SIG-M5 (cell line): ENCODE measurements at places on chromosomes 12 and 14.

DNA sequence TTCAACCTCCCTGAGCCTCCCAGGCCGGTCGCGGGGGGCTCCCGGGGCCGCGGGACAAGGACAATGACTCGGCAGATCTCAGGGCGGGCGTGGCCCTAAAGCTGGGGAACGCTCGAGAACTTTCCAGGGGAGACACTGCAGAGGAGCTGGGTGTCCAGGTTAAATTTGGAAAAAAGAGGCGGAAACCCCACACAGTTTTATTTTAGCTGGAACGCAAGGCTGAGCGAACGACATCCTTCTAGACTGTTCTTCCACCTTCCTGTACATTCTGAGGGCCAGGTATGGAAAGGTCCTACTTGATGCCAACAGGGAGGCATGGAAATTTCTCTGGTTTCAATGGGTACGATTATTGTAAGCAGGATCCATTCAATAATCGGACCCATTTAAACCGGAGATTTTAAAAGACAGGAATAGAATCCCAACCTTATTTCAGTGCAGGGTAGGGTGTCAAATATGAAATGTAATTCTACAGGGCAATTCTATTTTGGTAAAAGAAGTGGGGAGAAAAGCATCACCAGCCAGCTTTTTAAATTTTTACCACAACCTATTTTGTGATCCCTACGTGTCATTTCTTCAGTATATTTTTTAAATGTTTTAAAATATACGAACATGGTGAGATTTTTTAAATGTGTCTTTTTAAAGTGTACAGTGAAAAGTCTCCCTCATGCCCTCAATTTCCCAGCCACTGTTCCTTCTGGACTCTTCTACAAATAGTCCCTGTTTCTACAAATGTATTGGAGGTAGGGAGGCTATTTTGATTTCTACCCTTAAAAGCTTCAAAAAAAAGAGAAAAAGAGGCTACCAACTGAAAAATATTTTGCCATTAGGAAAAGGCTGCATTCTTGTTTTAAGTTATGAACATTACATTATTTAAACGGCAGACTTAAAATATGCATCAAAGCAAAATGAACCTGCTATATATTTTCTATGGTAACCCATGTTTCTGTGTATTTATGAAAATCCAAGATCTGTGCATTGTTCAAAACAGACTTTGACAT, 1.1 kb upstream of the UBC start:
- DNase-seq: no peak

- DNase-seq: no peak
These were observed 19.9 kb upstream of the MDM1 start for GRCh38 chr12:68352067-68352466.

- no peak for DNase-seq
These were observed 86.9 kb downstream of the SPTSSA start for GRCh38 chr14:34374998-34375740.

- no peak for DNase-seq
These were observed 55.3 kb upstream of the AMN1 start for GRCh38 chr12:31783996-31784645.

- DNase-seq: no peak
These were observed 334.5 kb downstream of the CACNA1C start for GRCh38 chr12:2387103-2387834.

GRCh38 chr14:32545095-32545494, 216.0 kb downstream of the AKAP6 start:
- no peak for DNase-seq

DNA sequence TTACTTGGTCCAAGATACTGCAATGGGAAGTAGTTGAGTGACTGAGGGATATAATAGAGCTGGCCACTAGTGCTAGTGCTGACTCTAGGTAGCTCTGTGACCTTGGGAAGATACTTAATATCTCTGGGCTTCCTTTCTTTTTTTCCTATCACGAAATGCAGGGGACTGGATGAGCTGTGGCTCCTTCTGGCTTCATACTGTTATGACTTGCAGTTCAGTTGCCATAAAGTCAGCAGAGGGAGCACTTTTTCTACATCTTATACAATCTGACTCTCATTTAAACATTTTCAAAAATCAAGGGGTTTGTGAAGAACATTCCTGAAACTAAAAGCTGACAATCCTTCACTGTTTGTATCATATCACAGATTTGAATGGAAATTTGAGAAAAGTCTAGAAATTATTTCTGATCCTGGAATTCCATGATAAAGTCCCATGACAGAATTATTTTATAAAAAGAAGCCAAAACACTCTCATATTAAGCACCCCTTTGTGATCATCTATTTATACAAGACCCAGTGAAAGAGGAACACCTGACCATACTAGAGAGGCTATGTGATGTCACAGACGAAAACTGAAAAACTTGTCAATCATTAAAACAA, 5.3 kb downstream of the BHLHE41 start:
- no peak for DNase-seq

DNA sequence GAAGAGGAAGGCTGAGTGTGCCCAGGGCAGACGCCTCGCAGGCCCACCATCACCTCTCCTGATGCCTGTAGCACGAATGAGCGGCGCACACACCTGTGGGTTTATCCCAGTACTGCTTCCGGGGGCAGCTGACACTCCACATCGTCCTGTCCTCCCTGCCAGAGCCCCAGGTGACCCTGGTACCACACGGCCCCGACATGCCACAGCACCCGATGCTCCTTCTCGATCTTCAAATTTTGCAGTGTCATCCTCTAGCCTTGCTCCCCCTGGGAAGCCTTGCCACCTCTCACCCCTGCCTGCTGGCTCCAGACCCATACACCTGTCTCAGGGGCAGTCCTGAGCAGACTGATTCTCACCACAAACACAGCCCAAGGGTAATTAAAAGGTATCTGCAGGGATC, 40.6 kb downstream of the ANO2 start:
- no peak for DNase-seq

GRCh38 chr14:85280074-85280473, 249.9 kb upstream of the FLRT2 start:
- DNase-seq: no peak

- no peak for DNase-seq
These were observed 17.2 kb upstream of the PSMC1 start for GRCh38 chr14:90239139-90239538.

GRCh38 chr14:23306412-23307145, at the start of gene BCL2L2:
BCL2L2 (plus strand) TSS chr14:23306833; CDS start chr14:23307768, 935 bp downstream.
- DNase-seq: no peak

GRCh38 chr12:95608252-95609033, 57.2 kb upstream of the USP44 start:
- no peak for DNase-seq

- DNase-seq: no peak
These were observed 102.6 kb upstream of the LMNTD1 start for GRCh38 chr12:25655702-25656101.

DNA sequence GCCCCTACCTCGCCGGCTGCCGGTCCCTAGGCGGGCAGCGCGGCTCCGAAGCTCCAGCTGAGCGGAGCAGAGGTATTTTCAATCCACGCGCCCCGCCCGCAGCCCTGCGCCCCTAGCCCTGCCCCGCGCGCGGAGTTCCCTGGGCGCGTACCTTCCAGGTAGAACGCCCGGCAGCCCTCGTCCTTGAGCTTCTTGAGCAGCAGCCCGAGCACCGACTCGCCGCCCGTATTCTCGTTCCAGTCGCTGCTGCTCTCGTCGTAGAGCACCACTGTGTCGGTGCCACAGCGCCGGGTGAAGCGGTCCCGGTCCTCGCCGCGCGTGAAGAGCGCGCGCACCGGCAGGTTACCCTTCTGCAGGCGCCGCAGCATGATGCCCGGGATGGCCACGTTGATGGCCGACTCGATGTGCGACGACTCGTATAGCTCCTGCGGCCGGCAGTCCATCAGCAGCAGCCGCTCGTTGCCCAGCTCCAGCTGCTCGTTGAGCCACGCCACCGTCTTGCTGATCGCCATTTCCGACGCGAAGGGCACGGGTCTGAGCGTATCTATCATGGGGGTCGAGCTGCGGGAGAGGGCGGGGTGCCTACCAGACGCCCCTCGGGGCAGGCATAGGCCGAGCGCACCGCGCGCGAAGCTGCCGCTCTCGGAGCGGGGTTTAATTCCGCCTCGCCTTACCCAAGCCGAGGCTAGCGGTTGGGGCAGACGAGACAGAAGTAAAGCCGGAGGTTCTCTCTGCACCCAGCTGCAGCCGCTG, 636 bp downstream of the DUSP6 start:
- DNase-seq: no peak

GRCh38 chr12:34402899-34403705, 380.8 kb downstream of the ALG10 start:
- no peak for DNase-seq

DNA sequence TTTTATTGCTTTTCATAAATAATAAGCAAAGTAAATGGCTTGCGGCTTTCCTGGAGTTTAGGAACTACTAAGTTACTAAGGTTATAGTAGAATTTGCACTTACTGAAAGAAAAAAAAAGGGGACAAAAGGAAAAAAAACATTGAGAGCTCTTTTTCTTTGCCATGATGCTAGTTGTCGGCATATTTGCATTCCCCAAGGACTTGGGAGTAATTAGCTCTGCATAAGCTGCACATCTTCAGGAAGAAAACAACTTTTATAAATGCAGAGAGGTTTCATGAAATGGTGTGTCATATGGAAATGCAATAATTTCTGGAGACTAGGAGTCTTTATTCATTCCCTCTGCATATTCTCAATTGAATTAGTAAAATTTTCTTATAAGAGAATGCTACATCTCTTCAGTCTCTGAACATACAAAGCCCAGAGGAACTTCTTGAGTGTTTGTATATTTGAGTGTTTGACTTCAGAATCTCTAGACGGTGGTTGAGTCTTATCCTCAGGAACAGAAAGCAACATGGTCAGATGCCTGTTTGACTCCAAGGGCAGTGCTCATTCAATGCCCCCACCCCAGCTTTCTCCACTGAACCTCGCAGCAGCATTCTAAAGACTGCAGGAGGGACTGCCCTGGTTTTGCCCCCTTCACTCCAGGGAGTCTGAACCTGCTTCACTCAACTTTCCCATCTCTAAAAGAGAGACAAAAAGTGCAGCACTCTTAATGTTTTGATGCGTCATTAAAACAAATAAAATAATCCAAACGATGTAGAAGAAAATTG, 158.9 kb upstream of the EEA1 start:
- no peak for DNase-seq

DNA sequence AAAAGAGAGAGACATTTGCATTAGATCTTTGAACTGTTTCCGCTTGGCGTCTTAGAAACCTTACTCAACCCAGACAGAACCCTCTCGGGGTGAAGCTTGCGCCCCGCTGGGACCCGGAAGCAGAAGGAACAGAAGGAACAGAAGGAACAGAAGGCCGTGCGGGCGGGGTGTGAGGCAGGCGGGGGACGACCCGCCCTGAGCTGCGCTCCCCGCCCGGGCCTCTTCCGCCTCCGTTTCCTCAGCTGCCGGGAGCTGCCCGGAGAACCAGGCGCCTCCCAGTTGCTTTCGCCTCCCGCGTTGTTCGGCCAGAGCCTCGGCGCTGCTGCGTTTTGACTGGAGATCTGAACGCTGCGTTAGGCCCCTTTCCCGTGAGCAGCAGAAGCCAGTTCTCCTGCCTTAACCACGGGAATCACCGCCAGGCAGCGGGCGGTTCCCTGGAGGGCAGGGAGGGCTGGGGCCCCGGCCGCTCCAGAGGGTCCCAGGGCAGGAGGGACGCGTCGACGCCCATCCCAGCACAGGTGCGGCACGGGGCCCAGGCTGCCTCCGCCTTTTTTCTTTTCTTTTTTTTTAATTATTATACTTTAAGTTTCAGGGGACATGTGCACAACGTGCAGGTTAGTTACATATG, 19.3 kb upstream of the MMP17 start:
- DNase-seq: no peak

DNA sequence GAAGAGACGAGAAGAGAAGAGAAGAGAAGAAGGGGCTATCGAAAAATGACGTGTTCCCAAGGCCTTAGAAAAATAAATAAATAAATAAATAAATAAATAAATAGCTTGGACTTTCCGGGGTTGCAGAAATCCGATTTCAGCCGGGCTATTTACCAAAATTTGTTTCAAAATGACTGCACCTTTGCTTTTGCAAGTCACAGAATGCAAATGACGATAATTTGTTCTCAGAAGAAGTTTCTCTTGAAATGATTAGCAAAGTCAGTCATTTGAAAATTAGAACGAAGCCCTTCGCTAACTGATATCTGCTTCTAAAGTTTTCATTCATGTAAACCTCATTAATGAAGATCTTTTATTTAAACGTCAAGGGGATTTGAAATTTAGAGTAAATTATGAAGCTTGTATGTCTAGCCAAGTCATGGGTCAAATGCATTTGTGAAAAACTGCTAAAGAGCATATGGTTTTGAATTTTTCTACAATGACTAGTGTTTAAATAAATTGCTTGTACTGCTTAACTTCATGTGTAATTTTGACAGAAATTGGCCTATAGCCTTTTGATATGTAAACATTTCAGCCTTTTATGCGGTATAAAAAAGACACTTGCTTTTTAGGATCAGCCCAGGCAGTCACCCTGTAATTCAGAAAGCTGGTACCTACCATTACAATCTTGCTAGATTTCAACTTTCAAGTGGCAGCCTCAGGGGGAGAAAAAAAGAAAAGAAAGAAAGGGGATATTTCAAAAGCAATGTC, 4.6 kb upstream of the GSC start:
- no peak for DNase-seq

- DNase-seq: no peak
These were observed 2.3 kb downstream of the LHX5 start for GRCh38 chr12:113469224-113469948.

DNA sequence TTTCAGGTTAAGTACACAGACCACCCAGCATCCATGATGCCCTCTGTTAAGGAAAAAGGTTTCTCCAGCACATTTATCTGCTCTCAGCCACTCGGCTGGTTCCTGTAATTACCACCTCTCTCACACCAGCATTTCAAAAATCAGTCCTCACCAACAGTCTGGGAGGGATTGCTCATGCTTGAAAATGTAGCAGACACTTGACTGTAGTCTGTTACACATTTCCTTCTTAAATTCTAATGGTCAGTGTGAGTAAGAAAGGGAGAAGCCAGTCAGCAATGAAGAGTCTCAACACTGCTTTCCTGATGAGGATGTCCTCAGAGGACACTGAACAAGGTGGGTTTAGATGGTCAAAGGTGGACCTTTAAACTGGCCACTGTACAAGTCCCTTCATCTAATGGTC, 6.0 kb downstream of the ZBTB39 start:
- no peak for DNase-seq

GRCh38 chr12:32249777-32250176, 143.1 kb downstream of the BICD1 start:
- no peak for DNase-seq

GRCh38 chr12:50999093-50999492, 27.1 kb downstream of the SLC11A2 start:
- DNase-seq: no peak

- no peak for DNase-seq
These were observed 153.8 kb upstream of the DDHD1 start for GRCh38 chr14:53306911-53307310.

- DNase-seq: no peak
These were observed 13.4 kb upstream of the KLHL42 start for GRCh38 chr12:27766587-27766986.
